ENCODE measurements at places on chromosomes 4 and X.

DNA sequence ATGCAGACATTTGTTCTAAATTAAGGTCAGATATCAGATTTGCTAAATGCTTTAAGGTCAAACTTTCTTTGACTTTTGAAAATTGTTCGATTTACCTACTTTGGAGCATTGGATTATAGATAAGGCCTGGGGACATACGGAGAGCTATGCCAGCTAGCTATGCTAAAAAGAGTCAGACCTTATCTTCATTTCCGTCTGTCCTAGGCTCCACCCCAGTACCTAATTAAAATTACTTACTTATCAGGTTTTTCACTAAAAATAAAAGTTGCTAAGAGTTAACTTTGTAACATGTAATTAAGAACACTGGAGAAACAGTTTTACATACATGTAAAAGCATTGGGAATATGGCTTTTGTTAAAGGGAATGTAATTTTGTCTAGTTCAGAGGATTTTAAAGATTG, 7.1 kb upstream of the TMEM35A start:
- no peak for DNase-seq

GRCh38 chrX:110836451-110836850, 40.8 kb upstream of the CHRDL1 start:
- DNase-seq: no peak

- DNase-seq: no peak
Measured at GRCh38 chr4:30068234-30068633, 651.9 kb upstream of the PCDH7 start.

GRCh38 chrX:108053218-108053617, 8.4 kb downstream of the VSIG1 start:
- DNase-seq: no peak

DNA sequence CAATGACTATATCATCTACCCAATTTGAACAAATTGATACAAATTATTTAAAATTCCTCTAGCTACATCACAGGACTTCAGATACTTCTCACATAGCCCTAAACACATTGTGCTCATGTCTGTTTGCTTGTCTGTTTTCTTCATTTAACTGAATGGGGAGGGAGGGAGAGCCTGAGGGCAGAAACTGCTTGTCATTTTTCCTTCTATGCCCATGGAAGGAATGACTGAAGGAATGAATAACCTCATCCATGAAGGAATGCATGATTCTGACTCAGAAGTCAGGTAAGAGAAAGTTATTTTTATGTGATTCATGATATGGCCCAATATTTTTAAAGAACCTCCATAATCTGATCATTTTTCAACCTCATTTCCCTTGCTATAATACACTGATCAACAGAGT, 418.0 kb upstream of the PITX2 start:
- DNase-seq: no peak

GRCh38 chrX:153905481-153906095, 1.1 kb downstream of the AVPR2 start:
- no peak for DNase-seq

GRCh38 chr4:84722720-84723119, 139.8 kb downstream of the CDS1 start:
- DNase-seq: no peak

DNA sequence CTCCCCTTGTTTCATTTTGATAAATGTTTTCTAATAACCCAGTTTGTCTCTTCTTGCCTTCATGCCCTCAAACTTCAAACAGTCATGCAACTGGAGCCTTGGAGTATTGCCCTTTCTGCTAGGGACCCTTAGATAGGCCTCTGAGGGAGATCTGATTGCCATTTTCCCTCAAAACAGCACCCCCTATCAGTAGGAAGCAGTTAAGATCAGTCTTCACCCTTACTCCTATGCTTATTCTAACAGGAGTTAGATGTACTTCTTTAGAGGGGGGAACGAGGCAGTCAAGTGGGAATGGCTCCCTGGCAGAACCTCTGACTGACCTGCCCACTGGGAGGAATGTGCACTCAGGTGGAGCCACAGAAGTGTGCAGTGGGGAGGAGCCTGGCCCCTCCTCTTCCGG, 74.1 kb downstream of the FAM47A start:
- DNase-seq: no peak

DNA sequence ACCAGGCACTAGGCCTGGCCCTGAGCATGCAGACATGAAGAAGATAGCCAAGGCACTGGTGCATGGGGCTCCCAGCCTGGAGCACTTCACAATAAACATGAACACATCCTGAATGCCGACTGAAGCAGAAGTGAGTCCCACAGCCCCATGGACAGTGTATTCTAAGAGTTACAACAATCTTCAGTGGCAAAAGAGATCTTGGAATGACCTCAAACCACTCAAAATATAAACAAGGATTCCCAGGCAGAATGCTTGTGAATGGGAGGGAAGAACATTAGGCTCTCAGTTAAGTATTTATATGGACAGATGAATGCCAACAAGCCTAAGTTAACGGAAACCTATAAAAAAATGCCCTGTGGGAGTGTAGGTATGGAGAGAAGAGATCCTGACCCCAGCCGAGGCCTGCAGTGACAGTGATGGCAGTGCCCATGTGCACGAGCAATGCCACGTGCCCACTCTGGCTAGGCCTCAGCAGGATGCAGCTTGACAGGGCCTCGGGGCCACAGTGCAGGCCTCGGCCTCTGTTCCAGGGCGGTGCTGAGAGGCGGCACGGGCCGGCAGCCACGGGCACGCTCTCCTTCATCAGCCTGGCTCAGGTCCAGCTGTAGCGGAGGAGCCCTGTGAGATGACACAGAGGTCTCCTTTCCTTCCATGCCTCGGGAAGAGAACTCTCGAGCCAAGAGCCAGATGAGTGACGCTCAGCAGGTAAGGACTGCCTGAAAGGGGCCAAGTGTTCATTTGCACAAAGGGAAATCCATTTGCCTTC, 49.2 kb downstream of the IRF2 start:
- no peak for DNase-seq

GRCh38 chrX:113770806-113771205, 813.1 kb upstream of the HTR2C start:
- DNase-seq: no peak

DNA sequence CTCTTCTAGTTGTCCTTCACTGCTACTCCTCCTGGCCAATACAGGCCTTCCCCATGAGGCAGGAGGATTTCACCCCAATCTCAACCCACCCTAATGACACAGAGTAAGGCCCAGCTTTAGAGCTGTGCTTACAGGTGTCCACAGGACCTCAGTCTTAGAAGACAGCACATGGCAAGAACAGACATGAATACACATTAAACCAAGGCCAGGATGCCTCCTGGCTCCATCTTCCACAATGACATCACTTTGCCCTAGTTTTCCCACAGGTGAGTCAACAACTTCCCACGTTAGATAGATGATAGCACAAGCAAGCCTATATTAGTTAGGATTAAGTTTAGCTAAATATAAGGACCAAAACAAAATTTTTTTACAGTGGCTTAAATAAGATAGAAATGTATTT, 63.8 kb upstream of the NOCT start:
- no peak for DNase-seq

DNA sequence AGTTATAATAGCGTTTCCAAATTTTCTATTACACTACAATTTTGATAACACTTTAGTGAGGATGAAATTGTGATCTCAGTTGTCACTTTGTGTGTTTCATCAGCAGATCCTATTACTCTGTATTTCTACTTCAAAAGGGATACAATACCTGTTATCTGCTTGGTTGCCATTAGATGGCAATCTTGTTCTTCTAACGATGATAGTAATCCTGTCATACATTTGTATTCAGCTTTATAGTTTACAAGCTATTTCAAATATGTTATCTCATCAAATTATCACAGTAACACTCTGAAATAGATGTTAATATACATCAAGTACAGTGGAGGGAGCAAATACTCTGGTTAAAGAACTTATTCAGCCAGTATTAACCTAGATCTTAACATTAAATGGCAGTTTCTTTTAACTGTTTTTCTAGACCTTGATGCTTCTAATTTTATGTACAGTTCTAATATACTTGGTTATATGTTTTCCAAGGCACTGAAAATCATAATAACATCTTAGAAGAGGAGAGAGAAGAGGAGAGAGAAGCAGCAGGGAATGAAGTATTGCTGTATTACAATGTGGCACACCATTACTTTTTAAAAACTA, 292.0 kb downstream of the CCSER1 start:
- peak; percentile 4 for DNase-seq

DNA sequence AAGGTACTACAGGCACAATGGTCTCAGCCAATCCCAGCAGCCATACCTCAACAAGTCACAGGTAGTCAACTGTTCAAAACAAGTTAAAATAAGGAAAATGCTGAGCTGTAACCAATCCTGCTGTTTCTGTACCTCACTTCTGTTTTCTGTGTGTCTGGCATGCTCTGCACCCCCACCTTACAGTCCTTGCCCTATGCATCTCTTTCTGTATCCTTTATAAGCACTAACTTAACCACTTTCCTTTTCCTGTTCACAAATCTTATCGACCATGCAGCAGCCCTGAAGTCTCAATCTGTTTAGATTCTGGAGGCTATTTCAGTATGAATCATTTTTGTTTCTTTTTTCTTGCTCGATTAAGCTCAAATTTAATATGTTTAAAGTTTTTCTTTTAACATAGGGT, 12.5 kb upstream of the FAM13A start:
- DNase-seq: no peak

- DNase-seq: no peak
Measured at GRCh38 chr4:114663083-114663482, 64.5 kb downstream of the UGT8 start.

DNA sequence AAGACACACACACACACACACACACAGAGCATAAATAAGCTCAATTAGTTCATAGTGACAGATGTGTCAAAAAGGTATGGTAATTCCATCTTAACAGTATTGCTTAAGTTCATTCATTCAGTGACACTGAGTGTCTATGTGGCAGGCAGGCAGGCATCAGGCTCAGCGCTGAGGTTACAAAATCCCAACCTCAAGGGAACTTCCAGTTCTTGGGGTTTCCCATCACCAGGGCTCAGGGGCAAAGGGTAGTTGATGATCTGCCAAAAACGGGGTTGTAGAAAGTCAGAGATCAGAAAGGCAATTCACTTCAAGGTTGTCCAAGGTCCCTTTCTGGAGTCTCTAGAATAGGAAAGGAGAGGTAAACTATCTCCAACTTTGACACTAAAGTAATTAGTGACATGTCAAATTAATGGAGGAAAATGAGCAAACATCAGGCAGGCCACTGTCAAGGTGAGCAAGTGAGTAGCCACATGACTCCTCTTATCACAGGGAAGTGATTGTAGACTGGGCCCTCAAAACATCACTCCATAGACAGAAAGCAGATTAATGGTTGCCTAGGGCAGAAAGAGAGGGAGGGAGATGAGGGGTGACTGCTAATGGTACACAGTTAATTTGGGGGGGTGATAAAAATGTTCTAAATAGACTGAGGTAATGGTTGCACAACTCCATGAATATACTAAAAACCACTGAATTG, 41.8 kb downstream of the GPC4 start:
- no peak for DNase-seq

DNA sequence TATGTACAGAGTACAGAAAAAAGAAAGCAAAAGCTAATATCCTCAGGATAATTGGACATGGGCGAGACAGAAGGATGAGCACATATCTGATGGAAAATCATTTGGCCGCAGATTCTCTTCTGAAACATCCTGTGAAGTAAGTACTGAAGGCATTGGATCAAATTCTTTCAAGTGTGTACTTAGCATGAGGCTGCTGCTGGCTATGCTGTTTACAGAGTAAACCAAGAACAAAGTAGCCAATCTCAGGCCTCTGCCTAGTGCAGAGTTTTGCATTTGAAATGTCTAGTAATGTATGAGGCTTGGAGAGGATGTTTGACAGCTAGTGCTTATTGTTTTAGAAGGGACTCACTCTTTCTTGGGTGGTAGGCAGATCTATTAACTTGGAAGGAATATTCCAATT, 128.5 kb downstream of the MAGEC2 start:
- no peak for DNase-seq

DNA sequence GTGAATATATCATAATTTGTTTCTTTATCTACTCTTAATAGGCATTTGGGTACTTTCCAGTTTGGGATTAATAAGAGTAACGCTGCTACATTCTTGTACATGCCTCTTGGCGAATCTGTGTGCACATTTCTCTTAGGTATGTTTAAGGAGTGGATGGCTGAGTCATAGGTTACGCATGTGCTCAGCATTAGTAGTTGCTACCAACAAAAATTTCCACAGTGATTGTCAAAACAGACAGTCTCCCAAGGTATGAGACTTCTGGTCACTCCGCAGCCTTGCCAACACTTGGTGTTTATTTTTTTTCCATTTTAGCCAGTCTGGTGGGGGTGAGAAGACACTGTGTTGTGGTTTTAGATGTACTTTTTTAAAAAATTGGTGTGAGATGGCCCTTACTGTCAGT, 44.6 kb downstream of the FGFBP1 start:
- no peak for DNase-seq

All from germinal center (tissue), 1 donor.